Activated naive CD4-positive, alpha-beta T cell treated with anti-CD3 and anti-CD28 coated beads, Interleukin-2, amount 50 U/mL, for 72 hours (primary cell): ENCODE measurements at places on chromosomes 6 and 20. TPM values are rescaled to one million over a fixed set of nuclear protein-coding genes. Genes with fewer than 3 reads are reported as not detected.

DNA sequence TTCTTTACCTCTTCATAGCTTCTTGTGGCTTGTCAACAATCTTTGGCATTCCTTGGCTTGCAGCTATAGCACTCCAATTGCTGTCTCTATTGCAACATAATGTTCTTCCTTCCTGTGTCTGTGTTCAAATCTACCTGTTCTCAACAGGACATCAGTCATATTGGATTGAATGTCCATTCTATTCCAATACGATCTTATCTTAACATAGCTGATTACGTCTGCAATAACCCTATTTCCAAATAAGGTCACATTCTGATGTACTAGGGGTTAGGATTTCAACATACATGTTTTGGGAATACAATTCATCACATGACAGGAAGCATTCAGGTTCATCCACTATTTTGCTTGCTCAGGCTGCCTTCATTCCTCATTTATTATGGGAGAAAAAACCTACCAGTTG lies 684.4 kb upstream of the CITED2 start:
- DNase-seq, result no peak

DNA sequence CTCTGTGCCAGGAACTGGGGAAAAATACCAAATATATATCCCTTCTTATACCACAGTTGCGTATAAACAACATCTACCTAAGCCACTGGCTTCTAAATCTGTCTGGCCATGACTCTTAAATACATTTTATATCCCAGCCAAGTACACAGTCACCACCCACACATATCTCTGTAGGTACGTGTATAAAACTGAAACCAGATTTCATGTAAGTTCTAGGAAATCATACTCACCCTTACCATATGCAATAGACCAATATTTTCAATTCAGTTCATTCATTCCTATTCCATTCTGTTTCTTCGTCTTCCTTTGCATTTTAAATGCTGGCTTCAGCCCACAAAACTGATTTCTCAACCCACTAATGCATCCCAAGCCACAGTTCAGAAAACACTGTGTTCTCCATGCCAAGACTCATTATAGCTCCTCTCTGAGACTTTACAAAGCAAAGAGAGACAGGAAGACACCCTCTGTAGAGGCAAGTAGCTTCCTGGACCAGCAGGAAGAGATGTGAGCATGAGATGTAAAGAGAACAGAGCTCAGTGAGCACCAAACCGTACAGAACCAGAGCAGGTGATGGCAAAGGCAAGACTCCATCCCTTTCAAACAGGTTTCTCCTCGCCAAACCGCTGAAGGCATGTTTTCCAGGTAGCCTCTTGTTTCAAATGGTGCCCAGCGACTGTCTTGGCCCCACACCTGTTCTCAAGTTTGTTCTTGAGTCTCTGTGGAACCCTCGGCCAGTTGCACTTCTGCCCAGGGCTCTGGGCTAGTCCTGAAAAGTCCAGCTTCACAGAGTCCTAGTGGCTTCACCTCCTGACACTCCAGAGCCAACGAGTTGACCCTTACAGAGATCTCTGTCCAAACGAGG lies 18.7 kb downstream of the FAM50B start:
- DNase-seq, result no peak

- DNase-seq, result peak; percentile 33
These were observed 10.1 kb downstream of the IL17F start for GRCh38 chr6:52233975-52234823.

GRCh38 chr6:91305755-91306154 lies 718.9 kb upstream of the MAP3K7 start:
- no peak for DNase-seq

DNA sequence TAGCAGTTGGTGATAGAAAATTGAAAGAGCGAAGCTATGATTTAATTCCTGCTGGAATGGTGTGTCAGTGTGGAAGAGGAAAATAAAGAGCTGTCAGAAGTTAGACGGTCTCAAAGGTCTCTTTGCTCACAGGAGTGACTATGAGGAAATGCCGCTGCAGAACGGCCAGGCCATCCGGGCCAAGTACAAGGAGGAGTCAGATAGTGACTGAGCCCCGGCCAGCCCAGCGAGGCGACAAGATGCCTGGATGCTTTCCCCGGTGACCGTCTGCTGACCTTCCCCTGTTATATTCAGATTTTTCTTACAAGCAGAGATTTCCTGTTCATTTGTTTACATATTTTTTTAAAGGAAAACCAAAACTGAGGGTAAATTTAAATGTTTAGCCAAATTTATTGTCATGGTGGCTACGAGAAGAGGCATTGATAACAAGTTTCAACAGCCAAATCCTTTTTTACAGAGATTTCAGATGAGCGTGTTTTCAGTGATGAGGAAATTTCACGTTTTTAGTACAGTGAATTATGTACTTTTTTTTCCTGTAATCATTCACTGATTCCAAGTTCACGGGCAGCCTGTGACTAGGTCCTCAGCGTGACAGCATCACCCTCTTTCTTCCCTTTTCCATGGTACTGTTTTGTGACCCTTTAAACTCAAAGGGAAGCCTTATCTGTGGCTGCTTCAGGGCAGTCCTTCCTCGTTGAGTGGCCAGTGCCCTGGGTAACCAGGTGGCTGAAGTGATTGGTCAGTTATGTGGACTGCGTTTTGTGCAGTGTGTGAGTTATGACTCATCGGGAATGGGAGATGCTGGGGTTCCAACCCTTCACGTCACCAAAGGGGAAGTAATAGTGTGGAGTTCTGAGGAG lies 12.6 kb downstream of the DYNLT1 start:
- DNase-seq, result no peak

GRCh38 chr20:15890407-15890982 lies 682.8 kb downstream of the KIF16B start:
- DNase-seq, result no peak

- no peak for DNase-seq
These were observed 22.4 kb downstream of the IL17A start for GRCh38 chr6:52208612-52209011.

Gene GCNT2
- total RNA-seq, result 0.82 TPM

Gene TMEM74B
- 8.3 TPM for total RNA-seq

DNA sequence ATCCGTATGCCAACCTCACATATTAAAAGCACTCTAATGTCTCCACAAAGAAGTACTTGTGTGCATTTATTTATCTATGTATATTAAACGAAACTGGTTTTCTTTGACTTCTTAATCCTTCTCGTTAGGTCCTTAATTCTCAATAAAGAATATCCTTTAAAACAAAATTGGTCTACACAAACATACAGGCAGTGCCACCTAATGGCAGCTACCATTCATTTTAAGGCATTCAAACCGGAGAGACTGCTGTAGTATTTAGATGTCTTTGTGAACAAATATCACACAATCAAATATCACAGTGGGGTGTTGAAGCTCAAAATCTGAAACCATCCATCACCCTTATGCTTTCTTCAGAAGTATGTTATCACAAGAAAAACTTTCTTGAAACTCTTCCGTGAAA lies 96.6 kb upstream of the IRAK1BP1 start:
- DNase-seq, result no peak

Gene ENPP5
- 0.21 TPM for total RNA-seq

- no peak for DNase-seq
These were observed 559.4 kb upstream of the AGPAT4 start for GRCh38 chr6:161833099-161833860.

GRCh38 chr6:27130668-27131428 lies 116.7 kb upstream of the PRSS16 start:
- DNase-seq, result no peak

GRCh38 chr6:130183271-130184222 lies 39.2 kb downstream of the SAMD3 start:
- no peak for DNase-seq

GRCh38 chr6:108285381-108285780 lies 9.5 kb upstream of the AFG1L start:
- no peak for DNase-seq

GRCh38 chr6:25034431-25034921 lies 98.7 kb upstream of the RIPOR2 start:
- DNase-seq, result no peak

DNA sequence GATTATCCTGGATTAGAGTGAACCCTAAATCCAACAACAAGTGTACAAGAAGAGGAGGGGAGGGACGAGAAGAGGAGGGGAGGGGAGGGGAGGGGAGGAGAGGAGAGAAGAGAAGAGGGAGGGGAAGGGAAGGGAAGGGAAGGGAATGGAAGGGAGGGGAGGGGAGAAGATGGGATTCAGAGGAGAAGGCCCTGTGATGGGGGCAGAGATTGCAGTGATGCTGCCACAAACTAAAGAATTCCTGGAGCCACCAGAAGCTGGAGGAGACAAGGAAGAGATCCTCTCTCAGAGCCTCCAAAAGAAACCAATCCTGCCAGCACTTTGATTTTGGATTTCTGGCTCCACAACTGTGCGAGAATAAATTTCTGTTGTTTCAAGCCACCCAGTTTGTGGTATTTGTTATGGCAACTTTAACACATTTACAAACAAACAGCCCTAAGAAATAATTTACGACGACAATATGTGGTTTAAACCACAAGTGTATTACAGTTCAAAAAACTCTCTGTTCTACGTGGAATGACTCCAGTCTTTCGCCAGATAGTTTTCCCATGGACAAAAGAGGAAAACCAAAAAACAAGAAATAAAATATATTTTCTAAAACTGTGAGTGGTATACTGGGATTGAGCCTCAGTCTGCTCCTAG lies 235.4 kb downstream of the HDGFL1 start:
- no peak for DNase-seq

DNA sequence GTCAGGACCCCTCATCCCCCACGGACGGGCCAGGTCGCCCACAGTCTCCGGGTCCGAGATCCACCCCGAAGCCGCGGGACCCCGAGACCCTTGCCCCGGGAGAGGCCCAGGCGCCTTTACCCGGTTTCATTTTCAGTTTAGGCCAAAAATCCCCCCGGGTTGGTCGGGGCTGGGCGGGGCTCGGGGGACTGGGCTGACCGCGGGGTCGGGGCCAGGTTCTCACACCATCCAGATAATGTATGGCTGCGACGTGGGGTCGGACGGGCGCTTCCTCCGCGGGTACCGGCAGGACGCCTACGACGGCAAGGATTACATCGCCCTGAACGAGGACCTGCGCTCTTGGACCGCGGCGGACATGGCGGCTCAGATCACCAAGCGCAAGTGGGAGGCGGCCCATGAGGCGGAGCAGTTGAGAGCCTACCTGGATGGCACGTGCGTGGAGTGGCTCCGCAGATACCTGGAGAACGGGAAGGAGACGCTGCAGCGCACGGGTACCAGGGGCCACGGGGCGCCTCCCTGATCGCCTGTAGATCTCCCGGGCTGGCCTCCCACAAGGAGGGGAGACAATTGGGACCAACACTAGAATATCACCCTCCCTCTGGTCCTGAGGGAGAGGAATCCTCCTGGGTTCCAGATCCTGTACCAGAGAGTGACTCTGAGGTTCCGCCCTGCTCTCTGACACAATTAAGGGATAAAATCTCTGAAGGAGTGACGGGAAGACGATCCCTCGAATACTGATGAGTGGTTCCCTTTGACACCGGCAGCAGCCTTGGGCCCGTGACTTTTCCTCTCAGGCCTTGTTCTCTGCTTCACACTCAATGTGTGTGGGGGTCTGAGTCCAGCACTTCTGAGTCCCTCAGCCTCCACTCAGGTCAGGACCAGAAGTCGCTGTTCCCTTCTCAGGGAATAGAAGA lies 978 bp downstream of the HLA-A start:
- peak; percentile 23 for DNase-seq

Gene IP6K3
- total RNA-seq, result not detected

- DNase-seq, result peak; percentile 70
These were observed 53.9 kb upstream of the TAGAP start for GRCh38 chr6:159098636-159099106.

Gene SNX5
- 188 TPM for total RNA-seq

DNA sequence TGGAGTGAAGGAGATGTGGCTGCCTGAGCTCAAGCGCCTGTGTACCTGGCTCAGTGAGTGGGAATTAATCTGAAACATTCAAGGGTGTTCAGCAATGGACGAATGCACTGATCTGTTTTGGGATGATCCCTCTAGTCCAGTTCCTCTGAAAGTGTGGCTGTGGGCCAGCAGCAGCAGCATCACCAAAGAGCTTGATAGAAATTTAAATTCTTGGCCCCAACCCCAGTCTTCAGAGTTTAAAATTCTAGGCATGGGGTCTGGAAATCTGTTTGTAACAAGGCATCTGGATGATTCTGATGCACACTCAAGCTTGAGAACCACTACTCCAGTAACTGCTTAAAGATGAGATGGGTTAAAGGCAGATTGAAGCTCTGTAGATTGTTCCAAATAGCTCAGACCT lies 59.2 kb downstream of the STMND1 start:
- no peak for DNase-seq

GRCh38 chr6:55142610-55143009 lies 31.7 kb upstream of the HCRTR2 start:
- DNase-seq, result no peak

Gene MMP24
- total RNA-seq, result not detected

Gene ENPP3
- total RNA-seq, result 0.18 TPM

DNA sequence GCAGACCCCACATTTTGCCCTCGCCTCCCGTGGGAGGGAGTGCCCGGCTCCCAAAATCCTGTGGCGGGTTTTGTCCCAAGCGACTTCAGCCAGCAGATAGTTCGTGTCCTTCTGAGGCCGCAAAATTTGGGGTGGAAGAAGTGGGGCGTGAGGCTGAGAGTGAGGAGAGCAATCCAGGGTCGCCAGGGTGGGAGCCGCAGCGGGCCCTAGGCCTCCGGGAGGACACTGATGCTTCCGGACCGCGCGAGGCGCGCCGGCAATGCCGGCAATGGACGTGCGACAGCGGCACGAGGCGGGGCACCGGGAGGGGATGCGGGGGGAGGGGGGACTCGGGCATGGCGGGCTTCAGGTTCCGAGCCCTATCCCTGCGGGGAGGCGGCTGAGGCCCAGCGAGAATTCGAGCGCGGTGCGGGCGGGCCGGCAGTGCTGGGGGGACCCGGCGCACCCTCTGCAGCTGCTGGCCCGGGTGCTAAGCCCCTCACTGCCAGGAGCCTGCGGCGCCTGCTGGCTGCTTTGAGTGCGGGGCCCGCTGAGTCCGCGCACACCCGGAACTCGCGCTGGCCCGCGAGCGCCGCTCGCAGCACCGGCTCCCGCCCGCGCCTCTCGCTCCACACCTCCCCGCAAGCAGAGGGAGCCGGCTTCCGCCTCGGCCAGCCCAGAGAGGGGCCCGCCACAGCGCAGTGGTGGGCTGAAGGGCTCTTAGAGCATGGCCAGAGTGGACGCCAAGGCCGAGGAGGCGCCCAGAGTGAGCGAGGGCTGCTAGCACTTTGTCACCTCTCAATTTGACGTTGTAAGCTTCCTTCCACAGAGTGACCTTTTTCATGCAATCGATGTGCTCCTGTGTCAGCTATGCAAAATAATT lies 143.8 kb downstream of the LPA start:
- peak; percentile 82 for DNase-seq
